Transverse colon (tissue), 4 donors: ENCODE measurements at places on chromosomes 2 and 18. TPM values are rescaled to one million over a fixed set of nuclear protein-coding genes. Genes with fewer than 3 reads are reported as not detected.

DNA sequence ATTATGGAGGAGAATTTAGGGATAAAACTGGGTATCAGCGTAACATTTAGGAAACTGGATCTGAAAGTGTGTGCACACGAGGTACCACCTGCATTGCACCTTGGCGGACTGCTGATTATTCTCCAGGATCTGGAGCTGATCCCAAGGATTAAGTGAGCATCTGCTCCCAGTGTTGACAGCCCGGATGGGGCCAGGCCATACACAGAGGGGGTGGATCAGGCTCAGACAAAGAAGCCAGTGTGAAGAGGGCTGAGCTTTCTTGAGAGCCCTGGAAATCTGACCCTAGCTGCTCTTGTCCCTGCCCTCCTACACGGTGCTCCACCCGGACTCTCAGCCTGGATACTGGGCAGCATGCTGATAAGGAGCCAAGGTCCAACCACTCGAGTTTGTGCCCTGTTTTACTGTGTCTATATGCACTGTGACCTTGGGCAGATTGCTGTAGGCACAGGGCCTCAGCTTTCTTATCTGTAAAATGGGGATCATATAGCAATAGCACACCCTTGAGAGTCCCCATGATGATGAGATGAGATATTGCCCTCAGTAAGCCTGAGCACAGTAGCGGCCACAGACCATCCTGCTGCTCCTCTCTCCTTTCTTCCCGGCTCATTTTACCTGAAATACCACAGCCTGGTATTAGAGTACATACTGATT, 396.8 kb upstream of the CELF4 start:
- H3K4me1 ChIP-seq: no peaks in the 10 kb centered on the region
- no peaks in the 10 kb centered on the region for H3K36me3 ChIP-seq
- no peak overlapping the region for H3K27ac ChIP-seq
- no peak for DNase-seq

- H3K27ac ChIP-seq: no peak overlapping the region
- H3K27me3 ChIP-seq: no peaks in the 10 kb centered on the region
- H3K36me3 ChIP-seq: no peaks in the 10 kb centered on the region
- H3K4me3 ChIP-seq: no peak overlapping the region
- no peak for DNase-seq
Observed at GRCh38 chr2:157182204-157182709, 75.2 kb upstream of the GALNT5 start.

GRCh38 chr2:30428827-30429461, 18.1 kb upstream of the LCLAT1 start:
- H3K4me3 ChIP-seq: no peak overlapping the region
- no peaks in the 10 kb centered on the region for H3K36me3 ChIP-seq
- no peak for DNase-seq

CDK15 gene
- total RNA-seq: 0.79 TPM

ENOSF1 gene
- 97.3 TPM for total RNA-seq

GRCh38 chr2:182740701-182741100, 24.6 kb downstream of the DNAJC10 start:
- no peak overlapping the region for H3K4me3 ChIP-seq
- H3K36me3 ChIP-seq: no peaks in the 10 kb centered on the region
- no peak overlapping the region for H3K27ac ChIP-seq
- no peaks in the 10 kb centered on the region for H3K4me1 ChIP-seq
- no peaks in the 10 kb centered on the region for H3K27me3 ChIP-seq
- DNase-seq: no peak

DNA sequence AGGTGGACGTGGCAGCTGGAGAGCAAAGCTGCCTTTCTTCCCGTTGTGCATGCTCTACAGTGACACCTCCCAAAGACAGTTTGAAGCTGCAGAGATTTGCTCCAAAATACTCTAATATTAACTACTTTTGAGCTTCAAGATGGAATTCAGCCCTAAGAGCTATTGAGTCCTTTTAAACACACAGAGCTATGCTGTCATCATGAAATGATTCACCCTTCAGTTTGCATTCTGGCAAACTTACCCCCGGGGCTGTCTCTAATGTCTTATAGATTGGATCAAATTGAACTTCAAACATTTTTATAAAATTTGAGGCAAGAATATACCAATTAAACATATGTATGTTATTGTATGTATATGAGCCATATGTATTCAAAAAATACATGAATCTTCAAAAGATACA, 110.7 kb upstream of the EFEMP1 start:
- no peak for DNase-seq
- no peaks in the 10 kb centered on the region for H3K4me1 ChIP-seq
- no peaks in the 10 kb centered on the region for H3K36me3 ChIP-seq
- H3K27me3 ChIP-seq: no peaks in the 10 kb centered on the region

DNA sequence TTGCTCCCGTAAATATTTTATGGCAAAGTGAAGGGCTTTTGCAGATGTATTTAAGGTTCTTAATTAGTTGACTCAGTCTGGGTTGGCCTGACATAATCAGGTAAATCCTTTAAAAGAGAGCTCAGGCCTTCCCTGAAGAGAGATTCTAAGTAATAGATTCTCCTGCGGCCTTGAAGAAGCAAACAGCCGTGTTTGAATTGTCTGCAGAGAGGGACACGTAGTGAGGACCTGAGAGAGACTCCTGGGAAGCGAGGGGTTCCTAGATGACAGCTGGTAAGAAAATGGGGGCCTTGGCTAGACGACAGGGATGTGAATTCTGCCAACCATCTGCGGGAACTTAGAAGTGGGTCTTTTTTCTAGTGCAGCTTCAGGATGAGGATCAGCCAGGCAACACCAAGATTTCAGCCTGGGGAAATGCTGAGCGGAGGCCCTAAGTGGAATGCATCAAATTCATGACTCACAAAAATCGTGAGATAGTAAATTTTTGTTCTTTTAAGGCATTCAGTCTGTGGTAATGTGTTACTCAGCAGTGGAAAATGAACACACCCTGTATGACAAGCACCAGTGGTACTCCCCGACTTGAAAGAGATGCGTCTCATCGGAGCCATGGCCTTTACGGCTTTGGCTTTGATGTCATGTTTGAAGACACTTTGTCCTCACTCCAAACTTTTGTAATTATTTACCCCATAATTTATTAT, 62.1 kb upstream of the SMIM21 start:
- H3K27me3 ChIP-seq: no peaks in the 10 kb centered on the region
- H3K27ac ChIP-seq: no peak overlapping the region
- no peak overlapping the region for H3K4me3 ChIP-seq
- no peaks in the 10 kb centered on the region for H3K36me3 ChIP-seq
- DNase-seq: no peak

VIT gene
- total RNA-seq: not detected

- no peaks in the 10 kb centered on the region for H3K36me3 ChIP-seq
- no peak overlapping the region for H3K27ac ChIP-seq
- no peaks in the 10 kb centered on the region for H3K4me1 ChIP-seq
- no peak overlapping the region for H3K4me3 ChIP-seq
Observed at GRCh38 chr18:57390044-57390443, 37.7 kb downstream of the ST8SIA3 start.

- no peak overlapping the region for H3K4me3 ChIP-seq
- peak; percentile 93 for DNase-seq
- H3K27ac ChIP-seq: no peak overlapping the region
Observed at GRCh38 chr2:96509114-96509846, 4.1 kb upstream of the NEURL3 start.

HRH4 gene
- total RNA-seq: not detected

DNA sequence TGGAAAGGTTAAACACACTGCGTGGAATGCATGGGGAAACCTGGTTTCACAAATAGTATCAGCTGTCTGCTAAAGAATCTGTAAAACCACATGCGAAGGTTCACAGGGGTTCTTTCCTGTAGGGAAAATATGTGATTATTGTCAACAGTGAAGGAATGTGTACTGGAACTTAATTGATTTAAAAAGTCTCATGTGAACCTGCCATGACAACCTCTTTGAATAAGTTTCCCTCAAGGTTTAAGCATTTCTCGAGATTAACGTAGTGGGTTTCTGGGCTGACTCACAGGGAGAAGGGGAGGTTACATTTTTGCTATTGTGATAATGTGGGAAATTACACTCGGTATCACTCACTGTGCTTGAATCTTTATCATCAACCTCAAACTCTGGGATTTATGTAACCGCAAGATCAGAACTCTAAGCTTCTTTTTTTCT, 28.2 kb upstream of the IL1R1 start:
- H3K27me3 ChIP-seq: no peaks in the 10 kb centered on the region
- H3K4me3 ChIP-seq: no peak overlapping the region
- no peaks in the 10 kb centered on the region for H3K4me1 ChIP-seq
- H3K36me3 ChIP-seq: no peaks in the 10 kb centered on the region
- no peak for DNase-seq
- H3K27ac ChIP-seq: peak overlapping the region; percentile 7

- no peak for DNase-seq
- H3K27ac ChIP-seq: no peak overlapping the region
- H3K27me3 ChIP-seq: no peaks in the 10 kb centered on the region
Observed at GRCh38 chr2:22798386-22798785, 586.6 kb upstream of the KLHL29 start.

GALNT1 gene
- total RNA-seq: 48.4 TPM

- H3K27ac ChIP-seq: no peak overlapping the region
- no peaks in the 10 kb centered on the region for H3K36me3 ChIP-seq
- no peak for DNase-seq
- H3K4me3 ChIP-seq: no peak overlapping the region
Observed at GRCh38 chr18:37701967-37702366, 136.4 kb upstream of the CELF4 start.

DNA sequence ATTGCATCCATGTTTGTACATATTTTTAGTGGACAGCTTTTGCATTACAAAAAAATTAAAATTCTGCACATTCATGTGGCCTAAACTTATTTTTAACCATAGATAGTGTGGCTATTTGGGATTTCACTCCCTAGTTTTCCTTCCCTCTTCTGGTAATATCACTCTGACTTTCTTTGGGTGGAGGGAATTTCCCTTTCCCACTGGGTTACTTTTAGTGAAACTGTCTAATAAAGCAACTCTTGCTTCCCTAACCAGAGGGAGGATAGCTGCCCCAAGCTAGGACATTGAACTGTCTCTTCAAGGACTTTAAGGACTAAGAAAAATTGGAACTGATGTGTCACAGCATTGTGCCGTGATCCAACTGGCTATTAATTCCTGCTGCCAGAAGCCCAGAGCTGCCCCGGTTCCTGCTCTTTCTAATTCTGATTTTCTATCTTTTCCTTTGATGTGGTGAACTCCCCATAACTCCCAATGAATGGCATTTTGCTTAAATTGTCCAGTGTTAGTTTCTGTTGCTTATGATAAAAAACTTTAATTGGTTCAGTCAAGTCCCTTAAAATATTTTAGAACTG, 20.0 kb upstream of the EFR3B start:
- H3K4me1 ChIP-seq: no peaks in the 10 kb centered on the region
- H3K27ac ChIP-seq: no peak overlapping the region
- DNase-seq: no peak
- H3K27me3 ChIP-seq: peaks cover 4% of the 10 kb centered on the region

DNA sequence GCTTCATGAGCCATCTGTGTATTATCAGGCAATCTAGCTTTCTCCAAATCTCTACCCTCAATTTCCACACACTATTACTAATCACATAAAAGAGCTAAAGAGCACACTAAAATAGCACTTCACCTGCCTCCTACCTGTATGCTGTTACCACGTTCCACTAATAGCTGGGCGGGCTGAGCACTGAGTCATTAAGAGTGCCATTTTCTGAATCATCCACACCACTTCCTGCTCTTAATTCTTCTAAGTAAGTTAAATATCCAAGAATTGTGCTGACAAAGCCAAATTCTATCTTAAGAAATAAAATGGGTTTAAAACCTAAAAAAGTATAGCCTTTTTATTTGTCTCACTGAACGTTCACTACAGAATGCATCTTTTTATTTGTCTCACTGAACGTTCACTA, 35.7 kb downstream of the NOL10 start:
- peaks cover 28% of the 10 kb centered on the region for H3K36me3 ChIP-seq
- H3K4me1 ChIP-seq: no peaks in the 10 kb centered on the region
- no peak for DNase-seq
- no peaks in the 10 kb centered on the region for H3K27me3 ChIP-seq

- H3K4me3 ChIP-seq: no peak overlapping the region
- DNase-seq: peak; percentile 14
- H3K27me3 ChIP-seq: no peaks in the 10 kb centered on the region
- H3K36me3 ChIP-seq: no peaks in the 10 kb centered on the region
- no peaks in the 10 kb centered on the region for H3K4me1 ChIP-seq
- no peak overlapping the region for H3K27ac ChIP-seq
Observed at GRCh38 chr2:6384341-6384740, 481.4 kb downstream of the CMPK2 start.

PSMA8 gene
- total RNA-seq: not detected

SOCS6 gene
- 47.1 TPM for total RNA-seq

- H3K4me3 ChIP-seq: no peak overlapping the region
- H3K36me3 ChIP-seq: no peaks in the 10 kb centered on the region
- no peaks in the 10 kb centered on the region for H3K27me3 ChIP-seq
- no peaks in the 10 kb centered on the region for H3K4me1 ChIP-seq
Observed at GRCh38 chr2:150528861-150529801, 41.7 kb upstream of the RND3 start.

GRCh38 chr2:189783451-189783926, 650 bp downstream of the ORMDL1 start:
- no peak for DNase-seq
- H3K27me3 ChIP-seq: no peaks in the 10 kb centered on the region
- peaks cover 24% of the 10 kb centered on the region for H3K36me3 ChIP-seq
- H3K4me1 ChIP-seq: peaks cover 16% of the 10 kb centered on the region
- peak overlapping the region; percentile 70 for H3K4me3 ChIP-seq
- peak overlapping the region; percentile 96 for H3K27ac ChIP-seq

DNA sequence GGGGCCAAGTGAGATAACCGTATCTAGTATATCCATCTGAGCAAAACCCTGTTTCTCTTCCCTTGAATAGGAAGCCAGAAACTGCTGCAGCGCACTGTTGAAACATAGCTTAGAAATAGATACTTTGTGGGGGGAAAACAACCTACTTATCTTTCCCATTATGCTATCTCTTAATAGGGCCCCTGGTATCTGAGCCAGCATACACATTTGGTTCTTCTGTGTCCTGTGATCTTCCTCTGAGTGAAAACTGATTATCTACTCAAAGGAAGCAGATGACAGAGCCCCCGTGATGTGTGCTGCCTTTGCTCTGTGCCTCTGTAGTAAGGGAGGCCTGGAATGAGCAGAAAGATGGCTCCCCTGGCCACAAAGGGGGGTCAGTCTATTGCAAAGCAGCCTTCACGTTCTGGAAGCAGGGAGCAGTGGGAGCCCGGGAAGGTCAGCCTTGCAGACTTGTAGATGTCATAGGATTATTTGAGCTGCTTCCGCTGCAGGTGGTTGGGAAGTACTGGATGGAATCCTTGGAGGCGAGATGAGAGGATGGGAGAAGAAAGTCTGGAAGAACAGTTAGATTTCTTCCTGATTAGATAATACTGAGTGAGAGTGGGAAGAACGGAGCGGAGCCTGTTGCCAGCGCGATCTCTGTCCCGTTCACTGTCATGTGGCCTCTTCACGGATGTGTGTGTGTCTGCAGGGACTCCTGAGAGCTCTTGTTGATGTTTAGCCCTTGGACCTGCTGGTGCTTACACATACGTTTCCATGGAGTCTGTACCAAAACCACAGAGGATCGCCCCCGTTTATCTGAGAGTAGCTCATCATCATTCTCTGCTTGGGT, 150.1 kb downstream of the AGAP1 start:
- peaks cover 30% of the 10 kb centered on the region for H3K4me1 ChIP-seq
- H3K27me3 ChIP-seq: no peaks in the 10 kb centered on the region
- peak overlapping the region; percentile 2 for H3K27ac ChIP-seq
- no peaks in the 10 kb centered on the region for H3K36me3 ChIP-seq
